ENCODE measurements at places on chromosomes 12 and 14.
A peak's percentile ranks its signal among the peaks of the same experiment; 100 is the strongest.

DNA sequence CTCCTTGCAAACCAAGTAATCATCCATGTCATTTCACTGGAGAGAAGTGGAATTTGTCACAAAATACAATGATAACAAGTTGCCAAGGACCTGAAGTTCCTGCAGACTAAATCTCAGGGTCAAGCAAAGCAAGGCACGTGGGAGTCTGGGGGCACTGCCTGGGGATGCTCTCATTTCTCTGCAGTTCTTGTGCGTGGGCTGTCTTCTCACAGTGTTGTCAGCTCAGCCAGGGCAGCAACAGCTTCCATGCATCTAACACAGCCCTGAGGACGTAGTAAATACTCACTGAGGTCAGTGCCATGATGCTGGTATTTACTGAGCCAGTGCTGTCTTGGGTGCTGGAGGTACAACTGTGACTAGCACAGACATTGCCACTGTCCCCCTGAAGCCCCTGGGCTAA is 62.9 kb upstream of the CMKLR1 start:
- DNase-seq: no peak

DNA sequence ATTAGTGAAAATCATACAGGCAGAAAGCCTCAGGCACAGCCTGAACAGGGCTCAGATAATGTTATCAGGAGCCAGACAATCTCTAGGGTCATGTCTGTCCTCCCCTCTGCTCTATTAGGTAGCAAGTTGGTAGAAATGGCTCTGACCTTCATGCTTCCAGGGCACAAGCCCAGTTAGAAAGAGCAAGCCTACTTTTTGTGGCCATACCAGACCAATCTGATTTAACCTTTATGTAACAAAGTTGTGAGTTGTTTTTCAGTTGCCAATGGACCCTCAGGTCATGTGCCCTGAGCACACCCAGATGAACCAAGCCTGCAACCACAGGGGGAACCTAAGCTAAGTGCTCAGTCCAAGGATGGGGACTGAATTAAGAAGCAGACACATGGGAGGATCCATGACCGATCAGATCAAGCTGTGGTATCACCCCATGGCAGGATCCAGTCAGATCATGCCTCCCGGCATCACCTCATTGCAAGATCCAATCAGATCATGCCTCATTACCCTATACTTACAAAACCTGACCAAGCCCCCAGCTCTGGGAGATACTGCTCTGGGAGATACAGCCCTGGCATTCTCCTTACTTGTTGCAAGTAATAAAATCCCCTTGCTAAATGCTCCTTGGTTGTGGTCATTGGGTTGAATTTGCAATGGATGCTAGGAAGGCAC is 18.8 kb upstream of the HIGD1C start:
- no peak for DNase-seq

- no peak for DNase-seq
Observed at GRCh38 chr14:76376878-76377734, 1.2 kb downstream of the ESRRB start.

- no peak for DNase-seq
Observed at GRCh38 chr14:105375635-105376057, 22.7 kb upstream of the TEX22 start.

DNA sequence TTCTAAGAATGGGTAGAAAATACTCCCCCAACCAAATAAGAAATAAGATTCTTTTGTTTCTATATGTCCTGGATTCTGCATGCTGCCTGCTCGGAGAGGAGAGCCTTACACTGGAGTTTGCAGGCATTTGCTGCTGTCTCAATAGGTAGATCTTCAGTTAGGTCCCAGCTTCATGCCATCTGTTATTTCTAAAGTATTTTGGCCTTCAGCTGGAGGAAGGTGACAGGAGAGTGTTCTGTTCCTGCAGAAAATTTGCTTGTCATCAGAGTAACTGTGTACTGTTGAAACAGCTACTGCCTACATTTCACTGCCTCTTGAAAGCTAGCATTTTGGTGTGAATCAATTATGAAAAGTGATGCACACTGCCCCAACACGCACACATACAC is 966.9 kb downstream of the NRXN3 start:
- no peak for DNase-seq

GRCh38 chr12:67434671-67435370 is 165.7 kb downstream of the CAND1 start:
- no peak for DNase-seq

DNA sequence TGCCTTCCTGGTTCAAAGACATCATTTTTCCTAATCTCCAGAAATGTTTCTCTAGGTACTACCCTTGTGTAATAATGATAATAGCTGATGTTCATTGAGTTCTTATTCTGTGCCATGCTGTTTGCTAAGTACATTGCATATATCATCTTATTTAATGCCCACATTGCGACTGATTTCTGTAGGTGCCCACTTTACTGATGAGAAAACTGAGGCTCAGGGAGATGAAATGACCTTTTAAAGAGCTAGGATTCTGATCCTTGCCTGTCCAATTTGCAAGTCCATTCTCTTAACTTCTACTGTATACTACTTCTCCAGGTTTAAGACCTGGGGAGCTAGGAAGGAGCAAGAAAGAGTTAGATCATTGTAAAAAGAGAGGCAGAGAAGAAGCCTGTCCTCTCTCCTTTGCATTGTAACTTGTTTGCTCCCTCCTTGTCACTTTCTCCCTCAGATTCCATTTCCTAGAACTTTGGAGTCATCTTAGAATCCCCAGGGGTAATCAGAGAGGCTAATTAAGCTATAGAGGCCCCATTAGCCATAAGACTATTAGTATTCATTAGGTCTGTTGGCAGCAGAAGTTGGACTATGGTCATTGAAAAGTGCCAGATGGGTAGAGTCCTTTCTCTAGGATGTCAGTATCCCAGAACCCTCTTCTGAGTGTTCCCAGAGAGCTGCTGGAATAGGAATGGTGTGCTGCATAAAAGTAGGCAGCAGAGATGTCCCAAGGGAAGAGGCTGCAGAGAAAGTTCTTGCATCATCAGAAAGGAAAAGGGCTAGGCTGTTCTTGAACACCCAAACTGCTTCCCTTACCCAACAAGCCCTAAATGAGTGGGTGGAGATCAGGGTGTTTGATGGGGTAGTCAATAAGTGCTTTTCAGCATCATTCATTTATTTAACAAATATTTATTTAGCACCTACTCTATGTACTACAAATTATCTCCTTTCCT is 3.1 kb downstream of the DGKA start:
- DNase-seq: no peak

GRCh38 chr12:1882405-1882804 is 36.0 kb downstream of the CACNA2D4 start:
- DNase-seq: no peak

DNA sequence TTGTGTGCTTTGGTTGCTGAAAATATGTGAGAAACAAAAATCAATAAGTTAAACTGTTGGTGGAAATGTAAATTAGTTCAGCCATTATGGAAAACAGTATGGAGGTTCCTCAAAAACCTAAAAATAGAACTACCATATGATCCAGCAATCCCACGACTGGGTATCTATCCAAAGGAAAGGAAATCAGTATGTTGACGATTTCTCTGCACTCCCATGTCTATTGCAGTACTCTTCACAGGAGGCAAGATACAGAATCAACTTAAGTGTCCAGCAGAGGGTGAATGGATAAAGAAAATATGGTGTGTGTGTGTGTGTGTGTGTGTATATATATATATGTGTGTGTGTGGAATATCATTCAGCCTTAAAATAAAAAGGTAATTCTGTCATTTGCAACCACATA is 159.5 kb downstream of the PTPRO start:
- DNase-seq: no peak

DNA sequence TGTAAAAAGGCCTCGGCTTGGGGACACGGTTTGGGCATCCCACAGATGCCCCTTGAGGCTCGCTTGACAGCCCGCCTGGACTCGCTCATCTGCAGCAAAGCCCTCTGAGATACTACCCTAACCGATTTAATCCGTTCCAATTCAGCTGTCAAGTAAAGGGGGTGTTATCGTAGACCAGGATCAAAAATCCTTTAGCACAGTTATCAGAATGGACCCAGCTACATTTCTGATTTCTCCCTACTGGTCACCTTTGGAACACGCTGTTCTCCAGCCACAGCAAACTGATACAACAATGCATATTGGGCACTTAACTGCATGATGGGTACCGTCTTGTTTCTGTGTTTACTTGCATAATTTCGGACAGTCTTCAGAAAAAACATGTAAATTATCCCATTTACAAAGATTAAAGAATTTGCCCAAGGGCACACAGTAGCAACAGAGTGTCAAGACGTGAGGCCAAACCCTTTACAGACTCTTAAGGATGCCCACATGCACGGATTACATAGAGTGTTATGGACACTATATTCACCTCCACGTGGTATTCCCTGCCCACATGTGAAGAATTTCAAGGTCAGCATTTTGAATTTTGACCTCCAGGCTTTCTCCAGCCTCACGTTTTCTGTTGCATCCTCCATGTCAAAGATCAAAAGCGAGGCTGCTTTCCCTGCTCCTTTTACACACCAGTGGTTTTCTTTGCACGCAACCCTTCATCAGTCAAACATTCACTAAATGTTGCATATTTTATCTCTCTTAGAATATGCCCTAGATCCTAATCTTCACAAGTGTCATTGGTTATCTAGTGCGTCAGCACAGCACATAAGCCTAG is 3.2 kb upstream of the DUSP6 start:
- DNase-seq: no peak

DNA sequence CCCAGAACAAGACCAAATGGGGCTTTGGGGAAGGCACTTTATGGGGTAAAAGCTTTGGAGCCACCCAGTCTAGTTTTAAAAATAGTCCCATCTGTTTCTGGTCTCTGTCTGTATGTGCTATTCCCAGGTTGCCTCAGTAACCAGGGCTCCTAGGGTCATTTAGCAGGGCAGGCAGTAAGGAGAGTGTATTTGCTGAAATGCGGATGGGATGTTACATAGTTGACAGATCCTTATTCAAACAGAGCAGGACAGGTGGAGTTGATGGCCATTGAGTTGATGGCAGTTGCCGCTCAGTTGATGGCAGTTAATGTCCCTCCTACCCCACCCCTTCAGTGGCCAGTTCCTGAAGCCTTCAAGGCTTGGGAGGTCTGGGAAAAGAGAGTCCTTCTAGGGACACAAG is 4.6 kb downstream of the ZC3H10 start:
- DNase-seq: no peak

DNA sequence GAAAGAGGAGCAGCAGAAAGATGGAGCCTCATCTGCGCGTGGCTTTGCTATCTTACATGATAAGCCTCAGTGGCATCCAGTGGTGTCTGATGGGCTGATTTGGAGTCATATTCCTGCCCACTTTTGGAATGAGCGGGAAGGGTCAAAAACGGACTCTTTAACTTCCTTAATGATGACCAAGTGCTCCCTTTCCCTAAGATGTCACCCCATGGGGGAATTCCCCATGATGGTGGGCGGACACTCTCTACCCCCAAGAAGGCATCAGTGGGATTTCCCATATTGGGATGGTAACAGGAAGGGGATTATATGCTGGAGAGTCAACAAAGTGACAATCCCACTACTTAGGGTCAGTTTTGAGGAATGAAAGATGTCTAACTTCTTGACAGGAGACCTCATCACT is 110.9 kb downstream of the GPATCH2L start:
- DNase-seq: no peak

GRCh38 chr12:11734580-11735180 is 85.2 kb downstream of the ETV6 start:
- DNase-seq: no peak

- DNase-seq: no peak
Observed at GRCh38 chr12:13472690-13473089, 276.2 kb downstream of the EMP1 start.

GRCh38 chr12:102753802-102754201 is 163.2 kb downstream of the PAH start:
- no peak for DNase-seq

DNA sequence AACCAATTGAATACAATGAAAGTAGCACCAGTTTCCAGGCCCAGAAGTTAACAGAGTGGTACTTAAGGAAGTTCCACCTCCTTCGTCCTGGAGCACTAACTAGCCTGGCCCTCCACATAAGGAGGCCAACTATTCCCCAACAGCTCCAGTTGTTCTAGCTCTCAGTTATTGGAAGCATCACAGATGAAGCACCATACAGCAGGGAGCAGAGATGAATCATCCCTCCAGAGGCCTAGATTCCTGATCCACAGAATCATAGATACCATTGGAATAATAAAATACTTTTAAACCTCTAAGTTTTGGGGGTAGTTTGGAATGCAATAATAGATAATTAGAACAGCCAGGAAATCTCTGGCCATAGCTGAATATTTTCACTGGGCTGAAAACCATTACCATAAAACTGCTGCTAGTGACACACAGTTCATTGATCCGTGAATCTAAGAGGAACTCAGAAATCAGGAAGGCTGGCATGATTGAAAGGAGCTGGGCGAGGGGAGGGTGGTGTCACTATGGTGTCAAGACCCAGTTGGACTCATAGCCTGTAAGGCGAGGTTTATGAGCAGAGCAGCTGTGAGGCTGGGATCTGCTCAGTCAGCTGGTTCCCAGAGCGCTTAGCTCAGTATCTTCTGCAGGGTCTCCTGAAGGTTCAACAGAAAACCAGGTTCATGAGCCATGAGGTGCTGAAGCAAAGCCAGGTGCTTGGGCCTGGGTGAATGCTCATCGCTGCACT is 371.4 kb upstream of the TMTC1 start:
- DNase-seq: no peak

- no peak for DNase-seq
Observed at GRCh38 chr14:40981247-40981646, 625.4 kb upstream of the LRFN5 start.

- no peak for DNase-seq
Observed at GRCh38 chr14:81447021-81447764, 47.1 kb upstream of the STON2 start.

- no peak for DNase-seq
Observed at GRCh38 chr12:95351748-95352147, 122.2 kb upstream of the METAP2 start.

DNA sequence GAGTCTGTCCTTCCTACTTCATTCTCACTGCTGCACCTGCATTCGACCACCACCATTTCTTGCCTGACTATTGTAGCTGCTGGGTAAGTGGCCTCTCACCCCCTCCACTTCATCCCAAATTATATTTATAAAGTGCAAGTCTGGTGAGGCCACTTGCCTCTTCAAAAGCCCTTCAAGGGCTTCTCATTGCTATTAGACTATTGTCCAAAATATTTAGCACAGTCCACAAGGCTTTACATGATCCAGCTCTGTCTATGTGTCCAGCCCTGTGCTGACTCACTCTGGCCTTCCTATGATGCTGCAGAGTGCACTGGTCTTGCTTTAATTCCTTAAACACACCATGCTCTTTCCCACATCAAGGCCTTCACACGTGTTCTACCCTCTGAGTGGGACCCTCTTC is 46.0 kb downstream of the PAH start:
- no peak for DNase-seq

GRCh38 chr14:32469388-32470160 is 140.5 kb downstream of the AKAP6 start:
- no peak for DNase-seq

GRCh38 chr14:97602438-97603117 is 805.4 kb downstream of the VRK1 start:
- peak; percentile 22 for DNase-seq

- no peak for DNase-seq
Observed at GRCh38 chr12:124592050-124592449, 24.6 kb upstream of the NCOR2 start.

- no peak for DNase-seq
Observed at GRCh38 chr12:94832780-94833681, 170.5 kb downstream of the NDUFA12 start.

- no peak for DNase-seq
Observed at GRCh38 chr14:66398437-66398836, 87.7 kb upstream of the CCDC196 start.

- DNase-seq: no peak
Observed at GRCh38 chr12:104991565-104992128, 5.5 kb downstream of the NOPCHAP1 start.
